NCI-H460 (cell line): ENCODE measurements at places on chromosomes 7 and 10. TPM values are rescaled to one million over a fixed set of nuclear protein-coding genes. Genes with fewer than 3 reads are reported as not detected.

Gene GLI3
- total RNA-seq: 2.9 and 3.0 TPM in 2 replicates

Gene ABCB1
- 2.6 and 4.5 TPM in 2 replicates for total RNA-seq

Gene ZNF438
- total RNA-seq: 2.6 and 2.9 TPM in 2 replicates

Gene CCDC3
- 0.02 TPM in 1 of 2 replicates, not detected in the other for total RNA-seq

Gene EBF3
- total RNA-seq: not detected in 2 replicates
